Lower leg skin (tissue), 4 donors: ENCODE measurements at places on chromosomes 11 and 22. TPM values are rescaled to one million over a fixed set of nuclear protein-coding genes. Genes with fewer than 3 reads are reported as not detected.
A peak's percentile ranks its signal among the peaks of the same experiment; 100 is the strongest.

TSPAN32 gene
- 0.30 TPM for total RNA-seq

DNA sequence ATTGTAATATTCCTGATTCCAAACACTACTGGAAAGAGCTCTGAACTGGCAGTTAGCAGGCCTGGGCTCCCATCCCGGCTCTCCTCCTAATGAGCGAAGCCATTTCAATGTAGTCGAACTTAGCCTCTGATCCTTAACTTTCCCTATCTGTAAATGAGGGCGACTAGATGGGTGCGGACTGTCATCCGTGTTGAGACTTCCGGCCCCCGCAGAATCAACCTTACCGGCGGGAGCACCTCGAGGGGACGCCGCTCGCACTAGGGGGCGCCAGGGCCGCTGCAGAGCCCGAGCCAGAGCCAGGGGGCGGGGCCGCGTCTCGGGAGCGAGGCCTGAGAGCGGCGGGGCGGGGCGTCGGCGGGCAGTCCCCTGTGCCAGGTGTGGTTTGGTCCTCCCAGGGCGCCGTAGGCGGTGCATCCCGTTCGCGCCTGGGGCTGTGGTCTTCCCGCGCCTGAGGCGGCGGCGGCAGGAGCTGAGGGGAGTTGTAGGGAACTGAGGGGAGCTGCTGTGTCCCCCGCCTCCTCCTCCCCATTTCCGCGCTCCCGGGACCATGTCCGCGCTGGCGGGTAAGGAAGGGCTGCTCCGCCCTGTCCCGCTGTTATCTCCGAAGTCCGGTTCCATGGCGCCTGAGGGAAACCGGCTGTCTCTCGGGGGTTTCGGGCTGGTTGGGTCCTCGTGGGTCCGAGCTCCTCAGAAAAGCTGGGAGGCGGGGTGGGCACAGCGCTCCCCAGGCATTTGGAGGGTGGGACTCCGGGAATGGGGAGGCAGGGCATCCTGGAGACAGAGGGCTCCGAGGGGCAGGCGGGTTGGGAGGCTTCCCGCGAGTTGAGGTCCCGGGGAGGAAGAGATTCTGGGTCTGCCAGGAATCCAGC lies at the start of gene LIMK2:
Gene LIMK2, plus strand, starts transcription at position 437 of the 869 bp plus-strand sequence. Its CDS starts 111 bp downstream, at position 548.
- peak; percentile 98 for DNase-seq

DNA sequence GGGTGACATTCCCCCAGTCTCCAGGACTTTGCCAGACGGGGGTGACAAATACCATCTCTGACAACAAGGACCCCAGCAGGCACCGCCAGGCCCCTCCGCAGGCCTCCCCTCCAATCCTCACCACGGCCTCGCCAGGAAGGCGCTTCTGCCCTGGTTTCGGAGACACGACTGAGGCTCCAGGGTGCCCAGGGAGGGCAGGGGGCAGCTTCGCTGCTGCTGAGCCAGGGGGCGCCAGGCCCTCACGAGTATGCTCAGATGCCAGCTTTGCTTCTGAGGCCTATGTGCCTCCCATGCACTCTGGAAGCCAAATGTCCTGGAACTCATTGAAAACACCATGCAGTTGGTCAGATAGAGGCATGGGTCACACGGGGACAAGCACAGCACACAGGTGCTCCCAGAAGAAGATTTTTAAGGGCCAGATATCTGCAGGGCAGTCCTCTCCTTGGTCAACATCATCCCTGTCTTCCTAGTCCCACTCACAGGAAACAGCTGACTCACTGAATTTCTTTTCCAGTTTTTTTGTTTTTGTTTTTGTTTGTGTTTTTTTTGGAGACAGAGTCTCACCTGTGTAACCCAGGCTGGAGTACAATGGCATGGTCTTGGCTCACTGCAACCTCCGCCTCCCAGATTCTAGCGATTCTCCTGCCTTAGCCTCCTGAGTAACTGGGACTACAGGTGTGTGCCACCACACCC lies 19.9 kb downstream of the BID start:
- no peak for DNase-seq

GLYATL2 gene
- 2.3 TPM for total RNA-seq

- DNase-seq = no peak
Observed at GRCh38 chr11:22786475-22786874, 43.1 kb downstream of the SVIP start.

TTC36 gene
- not detected for total RNA-seq

DNA sequence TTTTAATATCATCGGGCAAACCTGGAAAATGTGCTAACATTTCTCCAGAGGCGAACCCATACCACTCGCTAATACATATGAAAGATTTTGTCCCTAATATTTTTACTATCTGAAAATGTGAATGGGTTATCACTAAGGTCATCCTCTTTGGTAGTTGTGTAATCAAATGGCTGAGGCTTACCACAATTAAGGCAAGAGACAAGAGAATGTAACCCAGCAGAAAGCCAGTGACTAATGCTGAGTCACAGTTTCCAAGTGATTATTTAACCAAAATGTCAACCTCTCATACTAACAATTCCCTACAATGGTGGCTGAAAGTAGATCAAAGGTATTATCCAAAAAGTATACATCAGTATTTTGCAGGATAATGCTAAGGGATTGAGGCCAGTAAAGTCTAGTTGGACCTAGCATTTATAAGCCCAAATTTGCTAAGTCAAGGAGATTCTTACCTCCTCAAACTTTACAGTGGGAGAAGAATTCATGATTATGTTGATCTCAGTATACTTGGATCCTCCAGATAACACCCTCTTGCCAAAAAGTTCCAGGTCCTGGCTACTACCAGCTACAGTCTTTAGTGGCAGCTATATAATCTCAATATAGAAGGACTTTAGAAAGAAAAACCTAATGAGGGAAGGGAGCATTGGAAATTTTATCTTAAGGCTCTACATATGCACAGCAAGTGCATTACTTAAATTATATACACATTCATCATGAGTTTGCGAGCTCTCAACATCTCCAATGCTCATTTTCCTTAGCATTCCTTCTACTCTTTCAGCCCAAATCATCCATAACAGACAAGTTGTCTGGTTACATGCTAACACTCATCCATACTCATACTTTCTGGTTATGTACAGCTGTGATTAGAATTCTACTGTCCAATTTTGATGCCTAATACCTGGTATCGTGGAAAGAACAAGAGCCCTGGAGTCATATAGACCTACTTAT lies 25.4 kb downstream of the SIK3 start:
- no peak for DNase-seq

- no peak for DNase-seq
Observed at GRCh38 chr11:21877151-21877550, 315.7 kb upstream of the ANO5 start.

NLRP14 gene
- 0.19 TPM for total RNA-seq

DNA sequence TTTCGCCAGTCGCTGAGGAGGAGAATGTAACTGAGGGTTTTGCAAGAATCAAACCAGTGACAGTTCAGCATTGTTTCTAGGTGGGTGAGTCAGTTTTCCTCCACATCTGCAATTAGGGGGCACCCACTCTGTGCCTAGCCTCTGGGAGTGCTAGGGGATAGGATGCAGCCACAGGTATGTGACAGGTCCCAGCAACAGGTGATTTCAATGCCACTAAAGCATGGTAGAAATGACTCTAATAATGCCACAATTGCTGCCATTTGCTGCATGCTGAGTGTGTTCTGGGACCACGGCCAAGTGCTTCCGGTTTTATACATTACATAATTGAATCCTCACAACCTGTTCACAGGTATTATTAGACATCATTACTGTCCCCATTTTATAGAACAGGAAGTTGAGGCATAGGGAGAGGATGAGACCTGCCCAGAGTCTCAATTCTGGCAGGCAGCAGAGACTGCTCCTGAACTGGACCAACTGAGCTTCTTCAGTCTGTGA lies 556 bp downstream of the CRYBB2 start:
- DNase-seq = no peak

- no peak for DNase-seq
Observed at GRCh38 chr11:73236854-73237253, 18.8 kb downstream of the P2RY2 start.

SORL1 gene
- 21.8 TPM for total RNA-seq

GRCh38 chr22:23205339-23206049 lies 25.2 kb downstream of the BCR start:
- DNase-seq = no peak

PATE1 gene
- total RNA-seq = not detected
